Osteoblast (primary cell): ENCODE measurements at places on chromosomes 4 and X. TPM values are rescaled to one million over a fixed set of nuclear protein-coding genes. Genes with fewer than 3 reads are reported as not detected.

The MAMLD1 gene
- total RNA-seq = 2.7 and 3.3 TPM in 2 replicates

The MAPK10 gene
- total RNA-seq = 12.1 and 13.0 TPM in 2 replicates

The ATP1B4 gene
- total RNA-seq = not detected in 2 replicates

The CT83 gene
- not detected in 2 replicates for total RNA-seq

The ACOT9 gene
- total RNA-seq = 53.6 and 71.6 TPM in 2 replicates

The KIT gene
- total RNA-seq = 0.29 and 0.36 TPM in 2 replicates

DNA sequence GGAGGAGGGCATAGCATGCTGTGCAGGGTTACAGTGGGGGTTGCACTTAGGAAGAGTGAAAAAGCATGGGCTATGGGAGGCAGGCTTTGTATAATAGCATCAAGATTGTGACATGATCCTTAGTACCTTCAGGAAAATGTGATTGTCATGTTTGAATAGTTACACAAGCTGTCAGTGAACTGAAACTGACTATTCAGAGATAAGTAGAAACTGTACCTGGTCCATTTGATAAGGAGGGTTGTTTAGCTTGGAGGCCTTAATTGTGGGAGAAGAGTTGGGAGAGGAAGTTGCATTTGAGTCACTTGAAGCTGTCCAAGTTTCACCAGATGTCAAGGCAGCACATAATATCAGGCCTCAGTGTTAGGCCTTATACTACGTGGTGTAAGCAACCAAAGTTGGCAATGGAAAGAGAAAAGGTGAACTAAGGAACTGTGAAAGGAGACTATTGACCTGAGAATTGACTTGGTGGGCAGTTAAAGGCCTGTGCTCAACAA, 85.0 kb downstream of the TEX13C start:
- H3K27me3 ChIP-seq = no peaks in the 10 kb centered on the region
- no peak overlapping the region for H3K27ac ChIP-seq
- H3K4me1 ChIP-seq = no peaks in the 10 kb centered on the region
- no peak for DNase-seq

DNA sequence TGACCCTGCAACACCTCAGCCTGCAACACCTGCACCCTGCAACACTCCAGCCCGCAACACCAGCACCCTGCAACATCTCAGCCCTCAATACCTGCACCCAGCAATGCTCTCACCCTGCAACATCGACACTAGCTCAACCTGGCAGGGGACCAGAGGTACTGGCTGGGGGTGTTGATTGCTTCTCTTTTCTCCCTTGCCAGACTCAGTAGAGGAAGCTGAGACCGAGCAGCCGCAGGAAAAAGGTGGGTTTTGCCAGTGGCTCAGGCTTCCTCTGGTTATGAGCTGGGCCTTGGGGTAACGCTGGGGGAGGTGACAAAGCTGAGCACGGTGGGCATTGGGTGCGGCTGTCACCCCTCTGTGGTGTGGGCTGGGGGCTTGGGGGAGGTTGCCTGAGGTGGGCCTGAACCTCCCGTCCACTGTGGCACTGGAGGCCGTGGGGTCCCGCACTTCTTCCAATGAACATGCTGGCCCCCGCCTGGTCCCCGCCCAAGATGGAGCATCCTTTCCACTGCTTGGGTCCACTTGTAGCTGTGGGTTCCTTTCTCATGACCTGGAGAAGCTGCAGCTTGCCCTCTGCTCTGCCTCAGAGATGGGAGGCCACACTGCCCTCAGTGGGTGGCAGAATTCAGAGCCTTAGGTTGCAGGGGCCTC, 26.0 kb downstream of the SH3TC1 start:
- no peak overlapping the region for H3K4me3 ChIP-seq
- H3K4me1 ChIP-seq = peaks cover 11% of the 10 kb centered on the region
- H3K27me3 ChIP-seq = no peaks in the 10 kb centered on the region
- H3K27ac ChIP-seq = no peak overlapping the region
- peaks cover 34% of the 10 kb centered on the region for H3K36me3 ChIP-seq

DNA sequence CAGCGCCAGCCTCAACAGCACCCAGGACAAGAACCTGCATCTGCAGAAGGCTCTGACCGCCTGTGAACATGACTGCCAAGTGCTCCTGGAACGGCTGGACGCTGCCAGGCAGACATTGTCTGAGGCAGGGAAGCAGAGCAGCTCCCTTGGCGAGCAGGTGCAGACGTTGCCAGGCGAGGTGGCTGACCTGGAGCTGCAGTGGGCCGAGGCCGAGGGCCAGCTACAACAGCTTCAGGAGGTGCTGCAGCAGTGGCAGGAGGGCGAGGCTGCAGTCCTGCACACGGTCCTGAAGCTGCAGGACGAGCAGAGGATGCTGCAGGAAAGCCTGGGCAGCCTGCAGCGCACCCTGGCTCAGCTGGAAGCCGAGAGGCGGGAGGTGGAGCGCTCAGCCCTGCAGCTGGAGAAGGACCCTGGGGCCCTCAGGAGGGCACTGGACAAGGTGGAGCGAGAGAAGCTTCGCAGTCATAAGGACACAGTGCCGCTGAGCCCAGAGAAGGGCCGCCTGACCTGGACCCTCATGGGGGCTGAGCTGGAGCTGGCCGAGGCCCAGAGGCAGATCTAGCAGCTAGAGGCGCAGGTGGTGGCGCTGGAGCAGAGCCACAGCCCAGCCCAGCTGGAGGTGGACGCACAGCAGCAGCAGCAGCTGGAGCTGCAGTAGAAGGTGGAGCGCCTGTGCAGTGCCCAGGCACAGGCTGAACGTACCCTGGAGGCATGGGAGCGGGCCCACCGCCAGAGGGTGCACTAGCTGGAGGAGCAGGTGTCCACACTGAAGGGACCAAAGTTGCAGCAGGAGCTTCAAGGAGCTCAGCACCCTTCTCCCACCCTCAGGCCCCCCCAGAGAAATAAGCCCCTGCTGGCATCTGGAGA, 16.4 kb downstream of the SMIM10L2A start:
- no peak for DNase-seq
- H3K4me3 ChIP-seq = no peak overlapping the region
- no peak overlapping the region for H3K27ac ChIP-seq

DNA sequence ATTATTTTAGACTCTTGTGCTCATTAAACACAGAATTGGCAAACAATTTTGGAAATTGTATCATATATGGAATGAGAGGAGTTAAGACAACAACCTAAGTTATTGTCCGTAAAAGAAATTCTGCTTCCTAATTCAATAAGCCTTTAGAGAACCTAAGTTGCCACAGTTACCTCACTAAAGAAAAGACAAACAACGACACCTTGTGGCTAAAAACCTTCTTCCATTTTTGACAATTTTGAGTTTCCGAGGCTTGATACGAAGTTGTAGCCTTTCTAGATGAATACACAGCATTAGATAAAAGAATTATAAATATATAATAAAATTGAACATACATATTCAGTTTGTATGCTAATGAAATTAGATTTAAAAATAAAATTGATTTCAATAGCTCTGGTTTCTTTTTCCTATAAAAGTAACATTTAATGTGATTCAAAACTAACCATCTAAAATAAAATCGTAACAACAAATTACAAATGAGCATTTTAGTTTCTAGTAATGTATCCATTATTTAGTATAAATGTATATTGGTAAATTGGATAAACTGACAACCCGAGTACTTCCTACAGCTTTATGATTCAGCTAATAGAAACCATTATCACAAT, 275.1 kb downstream of the GPM6A start:
- DNase-seq = no peak
- H3K4me1 ChIP-seq = no peaks in the 10 kb centered on the region
- H3K4me3 ChIP-seq = no peak overlapping the region

DNA sequence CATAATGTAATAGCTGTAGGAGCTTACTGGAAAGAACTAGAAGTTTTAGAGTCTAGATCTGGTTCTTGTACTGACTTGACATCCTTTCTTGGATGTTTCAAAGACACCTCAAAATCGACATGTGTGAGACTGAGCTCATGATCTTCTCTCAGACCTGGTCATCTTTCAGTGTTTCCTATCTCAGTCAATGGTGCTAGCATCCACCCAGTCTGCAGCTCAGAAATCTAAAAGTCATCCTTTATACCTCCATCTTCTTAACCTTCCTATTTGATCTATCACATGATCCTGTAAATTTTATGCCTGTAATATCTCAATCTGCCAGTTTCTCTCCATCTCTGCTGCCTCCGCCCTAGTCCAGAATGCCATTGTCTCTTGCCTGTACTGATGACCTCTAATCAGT, 301.9 kb upstream of the PITX2 start:
- no peak overlapping the region for H3K4me3 ChIP-seq
- H3K27ac ChIP-seq = no peak overlapping the region
- no peaks in the 10 kb centered on the region for H3K36me3 ChIP-seq
- H3K4me1 ChIP-seq = no peaks in the 10 kb centered on the region
- peaks cover 28% of the 10 kb centered on the region for H3K27me3 ChIP-seq
- DNase-seq = no peak

- H3K4me3 ChIP-seq = no peak overlapping the region
- H3K4me1 ChIP-seq = no peaks in the 10 kb centered on the region
Observed at GRCh38 chrX:33808636-33809035, 323.5 kb downstream of the FAM47A start.

DNA sequence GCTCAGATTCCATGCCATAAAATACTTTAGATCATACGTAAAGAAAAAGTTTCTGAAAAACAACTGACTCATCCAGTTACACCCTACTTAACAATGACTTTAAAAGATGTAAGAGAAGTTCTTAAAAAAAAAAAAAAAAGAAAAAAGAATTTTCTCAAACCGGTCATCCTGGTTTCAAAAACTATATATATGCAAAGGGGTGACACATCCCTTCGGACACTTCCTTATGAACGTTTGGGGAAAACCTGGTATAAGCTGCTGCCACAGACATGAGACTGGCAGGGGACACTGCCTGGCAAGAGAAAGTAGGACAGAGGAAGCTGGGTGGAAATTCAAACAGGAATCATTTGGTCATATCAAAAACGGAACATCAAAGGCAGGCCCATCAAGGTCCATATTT, 81.2 kb upstream of the PRSS48 start:
- peak overlapping the region; percentile 95 for H3K27ac ChIP-seq
- no peaks in the 10 kb centered on the region for H3K27me3 ChIP-seq
- H3K4me3 ChIP-seq = peak overlapping the region; percentile 39
- no peak for DNase-seq
- H3K4me1 ChIP-seq = peaks cover 27% of the 10 kb centered on the region
- H3K36me3 ChIP-seq = no peaks in the 10 kb centered on the region

GRCh38 chr4:7328913-7329638, 105.7 kb downstream of the PSAPL1 start:
- no peaks in the 10 kb centered on the region for H3K36me3 ChIP-seq
- peaks cover 8% of the 10 kb centered on the region for H3K27me3 ChIP-seq
- peaks cover 8% of the 10 kb centered on the region for H3K4me1 ChIP-seq
- peak; percentile 99 for DNase-seq
- H3K27ac ChIP-seq = no peak overlapping the region

- H3K27ac ChIP-seq = peak overlapping the region; percentile 88
- H3K4me1 ChIP-seq = peaks cover 13% of the 10 kb centered on the region
- no peak overlapping the region for H3K4me3 ChIP-seq
- H3K27me3 ChIP-seq = no peaks in the 10 kb centered on the region
- peaks cover 17% of the 10 kb centered on the region for H3K36me3 ChIP-seq
Observed at GRCh38 chrX:150731795-150732194, 38.6 kb downstream of the MTMR1 start.

GRCh38 chrX:97628326-97628725, 744.6 kb downstream of the RPA4 start:
- DNase-seq = no peak
- H3K36me3 ChIP-seq = no peaks in the 10 kb centered on the region
- H3K4me3 ChIP-seq = no peak overlapping the region
- H3K4me1 ChIP-seq = no peaks in the 10 kb centered on the region
- H3K27ac ChIP-seq = no peak overlapping the region
- peaks cover 3% of the 10 kb centered on the region for H3K27me3 ChIP-seq

DNA sequence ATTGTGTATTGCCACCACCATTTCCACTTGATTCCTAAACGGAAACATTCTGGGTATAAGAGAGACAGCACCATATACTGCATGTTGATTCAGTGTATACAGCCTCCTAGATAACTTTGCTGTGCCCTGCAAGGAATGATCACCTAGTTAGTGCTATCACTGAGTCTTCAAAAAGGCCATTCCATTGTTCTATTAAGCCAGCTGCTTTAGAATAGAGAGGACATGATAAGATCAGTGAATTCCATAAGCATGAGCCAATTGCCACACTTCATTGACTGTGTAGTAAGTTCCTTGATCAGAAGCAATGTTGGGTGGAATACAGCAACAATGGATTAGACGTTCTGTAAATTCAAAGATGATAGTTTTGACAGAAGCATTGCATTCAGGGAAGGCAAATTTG, 1047.3 kb downstream of the PCDH18 start:
- no peaks in the 10 kb centered on the region for H3K4me1 ChIP-seq
- no peak for DNase-seq
- H3K36me3 ChIP-seq = no peaks in the 10 kb centered on the region
- H3K4me3 ChIP-seq = no peak overlapping the region

- H3K4me3 ChIP-seq = no peak overlapping the region
- no peak overlapping the region for H3K27ac ChIP-seq
- H3K36me3 ChIP-seq = no peaks in the 10 kb centered on the region
- no peak for DNase-seq
- H3K4me1 ChIP-seq = no peaks in the 10 kb centered on the region
- no peaks in the 10 kb centered on the region for H3K27me3 ChIP-seq
Observed at GRCh38 chr4:80948141-80948540, 82.4 kb upstream of the BMP3 start.

GRCh38 chr4:96675416-96675815, 835.5 kb downstream of the PDHA2 start:
- H3K36me3 ChIP-seq = no peaks in the 10 kb centered on the region
- no peak overlapping the region for H3K27ac ChIP-seq
- DNase-seq = no peak
- H3K4me1 ChIP-seq = no peaks in the 10 kb centered on the region
- H3K27me3 ChIP-seq = no peaks in the 10 kb centered on the region

DNA sequence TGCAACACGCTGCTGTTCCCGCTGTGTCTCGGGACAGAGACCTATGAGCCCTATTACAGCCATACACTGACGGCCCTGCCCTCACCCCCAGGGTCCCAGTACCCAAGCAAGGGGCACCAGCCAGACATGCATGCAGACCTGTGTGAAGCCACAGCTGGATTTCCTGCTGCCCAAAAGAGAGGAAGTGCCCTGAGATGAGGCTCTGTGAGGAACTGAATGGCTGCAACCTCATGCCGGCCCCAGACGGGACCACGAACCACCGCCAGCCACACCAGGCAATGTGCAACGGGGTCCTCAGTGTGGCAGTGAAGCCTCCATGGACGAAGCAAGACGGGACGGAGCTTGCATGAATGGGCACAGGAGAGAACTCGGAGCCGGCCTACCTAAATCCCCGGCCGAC, 21.1 kb downstream of the CTBP1 start:
- no peak for DNase-seq
- H3K27me3 ChIP-seq = no peaks in the 10 kb centered on the region
- H3K36me3 ChIP-seq = peaks cover 59% of the 10 kb centered on the region
- H3K27ac ChIP-seq = no peak overlapping the region
- no peaks in the 10 kb centered on the region for H3K4me1 ChIP-seq

DNA sequence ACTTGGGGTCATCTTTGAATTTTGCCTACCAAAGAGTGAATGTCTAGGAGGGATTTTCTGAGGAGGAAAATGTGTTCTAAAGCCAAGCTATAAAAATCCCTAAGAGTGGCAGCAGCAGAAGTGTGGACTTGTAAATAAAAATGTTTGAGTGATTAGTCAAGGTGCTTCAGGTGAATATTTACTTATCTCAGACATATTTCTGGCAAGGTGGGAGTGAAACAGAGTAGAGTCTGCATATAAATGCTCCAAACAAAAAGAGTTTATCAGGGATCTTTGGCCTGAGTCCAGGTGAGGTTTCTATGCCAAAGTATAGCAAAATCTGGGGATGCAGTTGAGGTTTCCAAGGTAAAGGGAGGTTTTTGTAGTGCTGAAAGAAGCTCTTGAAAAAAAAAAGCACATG, 19.7 kb downstream of the CYSLTR1 start:
- H3K4me3 ChIP-seq = no peak overlapping the region
- DNase-seq = no peak
- no peaks in the 10 kb centered on the region for H3K4me1 ChIP-seq
- H3K27ac ChIP-seq = no peak overlapping the region
- H3K36me3 ChIP-seq = no peaks in the 10 kb centered on the region
- H3K27me3 ChIP-seq = no peaks in the 10 kb centered on the region
